Bronchial epithelial cell (primary cell): ENCODE measurements at places on chromosomes 2 and 18. TPM values are rescaled to one million over a fixed set of nuclear protein-coding genes. Genes with fewer than 3 reads are reported as not detected.

- DNase-seq: no peak
Observed at GRCh38 chr2:113181258-113182051, 7.7 kb downstream of the PSD4 start.

- DNase-seq: no peak
Observed at GRCh38 chr18:63534615-63535014, 7.6 kb upstream of the SERPINB12 start.

GRCh38 chr2:172931918-172932520 lies 143.6 kb upstream of the MAP3K20 start:
- DNase-seq: peak; percentile 55

- DNase-seq: peak; percentile 5
Observed at GRCh38 chr2:159996792-159997546, 65.4 kb downstream of the PLA2R1 start.

GRCh38 chr2:88209521-88210131 lies 39.5 kb downstream of the THNSL2 start:
- DNase-seq: no peak

DNA sequence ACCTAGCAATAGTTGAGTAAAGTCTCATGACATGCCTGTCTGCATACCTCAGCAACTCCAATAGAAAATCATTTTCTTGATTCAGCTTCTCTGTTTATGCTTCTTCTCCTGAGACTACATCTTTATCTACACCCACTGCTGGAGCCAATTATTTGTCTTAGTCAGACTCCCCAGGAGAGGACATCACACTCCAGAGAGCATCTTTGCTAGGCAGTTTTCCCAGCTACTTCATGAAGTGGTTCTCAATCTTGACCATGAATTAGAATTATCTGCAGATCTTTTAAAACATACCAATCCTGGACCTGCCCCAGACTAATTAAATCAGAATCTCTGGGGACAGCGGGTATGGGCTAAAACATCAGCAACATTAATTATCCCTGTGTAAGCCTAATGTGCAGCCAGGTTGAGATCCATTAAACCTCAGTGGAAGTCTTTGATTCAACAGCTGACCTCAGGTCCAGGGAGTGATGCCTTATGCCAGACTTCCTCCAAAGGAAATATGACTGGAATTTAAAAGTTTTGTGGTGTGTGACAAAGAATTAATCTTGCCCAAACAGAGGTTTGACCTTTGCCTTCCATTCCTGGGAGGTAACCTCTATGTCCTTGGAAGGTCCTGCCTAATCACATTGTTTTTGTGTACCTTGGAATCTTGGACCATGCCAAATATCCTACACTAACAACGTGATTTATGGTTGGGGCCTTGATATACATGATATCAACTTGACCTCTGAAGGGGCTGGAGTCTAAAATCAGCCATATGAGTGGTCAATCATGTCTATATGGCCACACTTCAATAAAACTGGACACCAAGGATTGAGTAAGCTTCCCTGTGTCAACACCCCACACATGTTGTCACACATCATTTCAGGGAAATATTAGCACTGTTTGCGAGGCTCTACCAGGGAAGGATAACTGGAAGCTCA lies 99.3 kb upstream of the DNAJC10 start:
- no peak for DNase-seq

GRCh38 chr2:45614871-45615415 lies 3.9 kb upstream of the SRBD1 start:
- DNase-seq: no peak

DNA sequence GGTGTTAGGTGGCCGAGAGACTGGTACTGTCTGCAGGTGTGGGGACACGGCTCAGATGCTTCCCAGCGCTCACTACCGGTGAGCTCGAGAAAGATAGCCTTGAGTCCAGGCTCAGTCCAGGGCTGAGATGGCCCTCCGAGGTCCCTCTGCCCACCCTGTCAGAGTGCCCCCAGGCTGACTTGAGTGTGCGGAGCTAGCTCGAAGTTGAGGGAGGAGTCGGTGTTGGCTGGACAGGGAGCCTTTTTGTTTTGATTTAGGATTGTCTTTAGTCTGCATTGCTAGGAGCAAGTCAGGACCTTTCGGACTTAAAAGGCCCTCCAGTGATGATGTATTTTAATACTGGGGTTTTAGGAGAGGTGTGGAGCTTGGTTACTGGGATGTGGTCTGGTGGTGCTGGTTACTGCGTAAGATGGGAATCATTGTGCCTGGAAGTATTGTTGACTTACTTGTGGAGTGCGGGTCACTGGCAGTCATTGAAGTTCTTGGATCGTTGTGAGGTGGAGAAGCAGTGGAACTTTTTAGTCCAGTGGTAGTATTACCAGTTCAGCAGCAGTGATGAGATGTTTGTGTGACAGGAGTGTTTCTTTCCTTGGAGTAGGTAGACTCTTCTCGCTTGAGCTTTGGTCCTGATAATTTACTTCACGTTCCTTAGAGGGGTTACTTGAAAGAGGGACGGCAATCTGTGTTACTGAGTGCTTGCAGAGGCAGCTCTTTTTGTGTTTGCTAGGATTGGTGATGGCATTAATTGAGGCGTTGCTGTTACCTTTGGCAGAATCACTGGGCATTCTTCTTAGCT lies 633 bp downstream of the KIAA1328 start:
- DNase-seq: peak; percentile 33

DNA sequence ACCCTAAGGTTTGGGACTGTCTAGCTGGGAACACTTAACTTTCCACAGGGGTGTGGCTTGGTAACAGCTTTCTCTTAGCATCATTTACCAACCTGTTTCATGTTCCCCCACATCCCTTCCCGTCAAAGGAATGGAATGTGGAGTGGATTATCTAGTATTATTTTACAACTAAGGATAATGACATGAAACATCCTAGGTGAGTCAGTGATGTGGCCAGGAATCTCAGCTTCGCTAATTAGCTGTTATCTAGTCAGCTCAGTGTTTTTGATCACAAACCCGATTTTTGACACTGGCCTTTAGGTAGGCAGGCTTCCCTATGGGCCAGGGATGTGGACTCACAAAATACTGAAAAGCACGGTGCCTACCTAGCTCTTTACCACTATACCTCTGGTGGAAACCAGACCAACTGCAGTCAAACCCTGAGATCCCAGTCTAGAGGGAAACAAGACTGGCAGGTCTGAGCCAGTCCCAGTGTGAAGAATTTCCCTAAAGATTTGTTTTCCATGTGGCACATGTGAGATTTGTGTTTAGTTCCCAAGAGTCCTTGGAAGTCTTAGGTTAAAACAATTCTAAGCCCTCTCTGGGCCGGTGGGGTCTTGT lies 2.8 kb upstream of the NRP2 start:
- DNase-seq: peak; percentile 85

DNA sequence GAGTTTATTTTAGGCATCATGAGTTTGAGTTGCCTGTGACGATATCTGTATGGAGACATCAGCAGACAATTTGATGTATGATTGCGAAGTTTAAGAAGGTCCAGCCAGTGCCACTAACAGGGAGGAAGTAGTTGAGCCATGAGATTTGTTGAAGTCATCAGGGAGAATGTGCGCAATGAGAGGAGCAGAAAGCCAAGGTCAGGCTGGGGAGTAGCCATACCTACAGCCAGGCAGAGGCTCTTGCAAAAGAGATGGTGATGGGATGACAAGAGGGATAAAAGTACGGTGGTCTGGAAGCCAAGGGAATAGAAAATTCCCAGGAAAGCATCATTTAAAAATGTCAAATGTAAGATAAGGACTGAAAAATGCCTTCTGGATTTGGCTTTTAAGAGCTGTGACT lies 51.2 kb downstream of the LIMS1 start:
- DNase-seq: no peak

GRCh38 chr2:233713262-233713615 lies 532 bp downstream of the UGT1A5 start:
- DNase-seq: no peak

GRCh38 chr2:236908439-236909192 lies 177.1 kb upstream of the COPS8 start:
- DNase-seq: no peak

GRCh38 chr18:24995056-24995455 lies 356.9 kb downstream of the ZNF521 start:
- peak; percentile 94 for DNase-seq

DNA sequence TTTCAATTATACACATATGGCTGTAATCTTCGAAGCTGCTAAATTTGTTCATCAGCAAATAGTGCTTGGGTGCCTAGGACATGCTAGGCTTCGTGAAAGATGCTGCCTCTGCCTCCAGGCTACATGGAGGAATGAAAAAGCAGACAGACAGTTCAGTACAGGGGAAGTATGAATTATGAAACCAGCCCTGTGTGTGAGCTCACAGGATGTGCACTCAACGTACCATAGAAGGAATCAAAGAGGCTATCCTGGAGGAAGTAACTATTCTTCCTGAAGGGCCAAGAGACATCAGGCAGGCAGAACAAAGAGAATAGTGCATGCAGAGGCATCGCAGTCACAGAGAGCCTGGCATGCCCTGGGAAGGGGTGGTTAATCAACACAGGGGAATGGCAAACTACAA lies 61.4 kb downstream of the DYM start:
- peak; percentile 63 for DNase-seq

DNA sequence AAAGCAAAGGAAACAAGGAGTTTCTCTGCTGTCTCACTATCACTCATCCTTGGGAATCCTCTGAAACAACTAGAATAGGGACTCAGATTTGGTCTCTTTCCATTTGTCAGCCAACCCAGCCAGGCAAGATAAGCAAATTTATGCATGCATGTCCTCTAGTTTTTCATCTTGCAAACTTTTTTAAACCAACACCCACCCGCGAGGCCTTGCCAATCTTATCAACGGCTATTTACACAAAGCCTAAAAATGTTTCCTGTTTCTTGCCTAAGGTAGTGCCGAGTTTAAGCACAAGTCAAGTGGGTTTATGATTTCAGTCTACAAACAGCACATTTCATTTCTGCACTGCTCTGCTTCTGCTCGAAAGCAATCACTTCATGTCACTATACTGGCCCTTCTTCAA lies 240.9 kb downstream of the STK39 start:
- DNase-seq: no peak

- DNase-seq: no peak
Observed at GRCh38 chr2:226835420-226835795, 446 bp upstream of the RHBDD1 start.

- DNase-seq: no peak
Observed at GRCh38 chr18:64334748-64335147, 185.9 kb upstream of the LINC00305 start.

The DES gene
- total RNA-seq: not detected in 2 replicates

The ERICH2 gene
- 4.7 and 7.7 TPM in 2 replicates for total RNA-seq

The C18orf54 gene
- 1.1 and 2.0 TPM in 2 replicates for total RNA-seq

The RHBDD1 gene
- total RNA-seq: 29.7 and 32.0 TPM in 2 replicates

The MRPL44 gene
- total RNA-seq: 25.7 and 32.9 TPM in 2 replicates

The NAT8 gene
- total RNA-seq: not detected in 2 replicates

The TANC1 gene
- total RNA-seq: 29.5 and 34.1 TPM in 2 replicates

The ZNF521 gene
- 0.53 TPM in 1 of 2 replicates, not detected in the other for total RNA-seq

The SCN2A gene
- under 0.01 TPM in 2 replicates for total RNA-seq

The XDH gene
- total RNA-seq: 1.9 and 6.1 TPM in 2 replicates

The EMILIN1 gene
- under 0.01 and 1.6 TPM in 2 replicates for total RNA-seq

The SATB2 gene
- total RNA-seq: 1.6 and 2.0 TPM in 2 replicates
